ENCODE measurements at places on chromosomes 2 and 18.

- DNase-seq, result no peak
Observed at GRCh38 chr2:161238265-161238559, 70.0 kb upstream of the PSMD14 start.

- peak; percentile 4 for DNase-seq
Observed at GRCh38 chr18:74861154-74861553, 263.5 kb downstream of the ZNF407 start.

DNA sequence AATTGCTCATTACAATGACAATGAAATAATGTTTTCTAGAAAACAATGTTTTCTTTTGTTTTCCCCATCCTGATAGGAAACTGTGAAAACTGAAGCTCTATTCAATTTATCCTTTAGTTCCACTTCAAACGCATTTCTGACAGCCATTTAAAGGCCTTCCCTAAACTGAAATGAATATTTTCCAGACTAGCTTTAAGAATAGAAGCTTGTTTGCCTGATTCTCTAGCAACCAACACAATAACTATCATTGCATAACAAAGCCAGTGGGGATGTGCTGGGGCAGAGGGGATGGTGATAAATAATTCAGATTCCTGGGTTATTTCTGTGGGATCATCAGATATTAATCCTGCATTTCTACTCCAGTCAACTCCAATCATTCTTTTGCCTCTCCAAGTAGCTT lies 427.1 kb downstream of the RND3 start:
- no peak for DNase-seq

DNA sequence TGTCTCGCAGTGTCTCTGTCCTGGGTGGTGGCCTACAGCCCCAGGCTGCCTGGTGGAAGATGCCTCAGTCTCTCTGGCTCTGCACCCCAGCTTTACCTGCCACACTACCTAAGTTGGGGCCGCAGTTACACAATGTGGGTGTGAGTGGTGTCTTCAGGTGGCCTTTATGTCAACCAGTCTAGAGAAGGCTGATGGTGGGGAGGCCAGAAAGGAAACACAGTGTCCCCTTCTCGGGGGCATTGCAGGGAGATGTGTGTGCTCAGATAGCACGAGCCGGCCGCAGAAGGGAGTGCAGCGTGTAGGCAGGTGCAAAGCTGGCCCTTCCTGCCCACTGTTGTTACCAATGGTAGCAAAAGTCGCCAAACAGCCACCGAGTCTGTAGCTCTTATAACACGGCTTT lies 216.1 kb downstream of the SH3RF3 start:
- DNase-seq, result no peak

DNA sequence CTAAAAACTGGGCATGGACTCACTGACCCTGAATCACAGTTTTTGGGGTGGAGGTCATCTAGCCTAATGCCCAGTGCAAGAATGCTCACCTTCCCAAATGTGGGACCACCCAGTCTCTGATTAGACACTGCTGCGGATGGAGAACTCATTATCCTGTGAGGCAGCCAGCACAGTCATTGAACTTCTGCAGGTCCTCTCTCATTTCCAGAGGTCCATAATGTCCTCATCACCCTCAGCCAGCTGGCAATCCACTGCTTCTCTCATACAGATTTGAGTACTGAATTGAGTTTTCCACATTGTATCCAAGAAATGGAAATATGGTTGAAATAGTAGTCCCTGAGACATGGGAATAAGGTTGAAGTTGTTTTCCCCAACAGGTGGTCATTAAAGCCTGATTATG lies 5.0 kb upstream of the MYO5B start:
- DNase-seq, result no peak

- no peak for DNase-seq
Observed at GRCh38 chr2:190722061-190722759, 73.3 kb downstream of the NAB1 start.

DNA sequence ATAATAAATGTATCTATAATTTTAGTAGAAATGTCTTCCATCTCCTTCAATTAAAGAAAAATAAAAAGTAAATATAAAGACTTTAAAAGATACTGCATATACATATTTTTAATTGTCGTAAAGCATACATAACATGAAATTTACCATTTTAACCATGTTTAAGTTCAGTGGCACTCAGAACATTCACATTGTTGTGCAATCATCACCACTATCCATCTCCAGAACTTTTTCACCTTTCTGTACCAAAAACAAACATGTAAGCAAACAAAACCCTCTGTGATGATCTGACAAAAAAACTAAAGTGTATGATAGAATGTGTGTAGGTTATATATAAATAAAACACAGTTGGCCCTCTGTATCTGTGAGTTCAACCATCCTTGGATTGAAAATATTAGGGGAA lies 13.4 kb upstream of the DCTN1 start:
- no peak for DNase-seq

DNA sequence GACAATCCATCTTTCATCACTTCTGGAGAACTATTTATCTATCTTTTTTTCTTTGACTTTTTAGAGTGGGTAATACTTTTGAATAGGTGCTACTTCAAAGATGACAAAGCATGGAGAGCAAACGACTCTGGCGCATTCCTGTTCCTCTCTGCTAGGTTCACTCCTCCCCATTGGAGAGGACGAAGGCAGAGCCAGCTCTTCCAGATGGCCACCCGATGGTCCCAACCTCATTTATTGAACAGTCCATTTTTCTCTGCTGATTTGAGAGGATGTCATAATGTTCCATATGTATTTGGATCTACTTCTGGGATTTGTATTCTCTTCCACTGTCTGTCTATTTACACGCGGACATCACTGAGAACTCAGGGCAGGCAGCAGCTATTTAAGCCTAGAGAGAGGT lies 284.3 kb upstream of the CXCR4 start:
- DNase-seq, result no peak

- peak; percentile 31 for DNase-seq
Observed at GRCh38 chr2:43207553-43208300, 18.7 kb downstream of the ZFP36L2 start.

GRCh38 chr2:44004735-44005602 lies 9.2 kb upstream of the LRPPRC start:
- DNase-seq, result no peak

- no peak for DNase-seq
Observed at GRCh38 chr18:38545071-38545470, 979.5 kb upstream of the CELF4 start.

DNA sequence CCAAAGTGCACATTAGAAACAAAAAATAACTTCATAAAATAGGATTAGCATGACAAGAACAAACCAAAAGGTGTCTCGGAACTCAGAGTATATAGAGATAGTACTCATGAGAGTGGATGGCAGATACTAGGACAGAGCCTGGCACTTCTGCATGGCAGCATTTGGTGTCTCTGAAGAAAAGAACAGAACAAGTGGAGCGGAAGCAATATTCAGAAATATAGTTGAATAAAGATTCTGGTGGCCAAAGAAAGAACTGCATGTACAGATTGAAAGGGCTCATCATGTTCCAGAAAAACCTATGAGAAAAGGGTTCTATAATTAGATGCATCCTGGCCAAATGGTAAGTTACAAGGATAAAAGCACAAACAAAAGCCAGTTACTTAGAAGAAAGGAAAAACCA lies 90.9 kb downstream of the CCDC138 start:
- DNase-seq, result peak; percentile 9

GRCh38 chr18:12034241-12035100 lies 53.2 kb downstream of the IMPA2 start:
- peak; percentile 9 for DNase-seq

GRCh38 chr2:100106460-100106859 lies 35.9 kb downstream of the AFF3 start:
- DNase-seq, result no peak

Measured in hematopoietic multipotent progenitor cell treated with erythropoietin and hydrocortisone succinate and interleukin-3 and kit ligand, for 6 days (in vitro differentiated cells).